ENCODE measurements at places on chromosomes 6 and 20.

GRCh38 chr6:118735320-118735719, 83.9 kb upstream of the CEP85L start:
- DNase-seq: no peak

GRCh38 chr20:11372876-11373790, 544.6 kb upstream of the BTBD3 start:
- no peak for DNase-seq

- DNase-seq: no peak
Measured at GRCh38 chr20:3164043-3164762, 4.5 kb upstream of the FASTKD5 start.

DNA sequence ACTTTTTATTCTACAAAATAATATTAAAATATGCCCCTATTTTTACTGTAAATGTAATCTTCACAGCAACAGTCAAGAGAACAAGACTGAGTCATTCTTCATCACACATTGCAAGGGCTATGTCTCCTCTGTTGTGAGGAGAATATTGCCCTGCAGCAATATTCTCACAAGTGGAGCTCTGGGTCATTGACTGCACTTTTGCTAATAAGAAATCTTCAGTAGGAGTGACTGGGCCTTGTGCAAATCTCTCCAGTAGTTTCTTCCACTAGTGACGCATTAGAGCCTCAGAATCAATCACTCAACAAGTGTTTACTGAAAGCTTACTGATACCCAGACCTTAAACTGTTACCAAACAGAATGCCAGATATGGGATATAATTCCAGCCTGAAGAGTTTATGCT, 49.1 kb downstream of the LAMA2 start:
- DNase-seq: no peak

DNA sequence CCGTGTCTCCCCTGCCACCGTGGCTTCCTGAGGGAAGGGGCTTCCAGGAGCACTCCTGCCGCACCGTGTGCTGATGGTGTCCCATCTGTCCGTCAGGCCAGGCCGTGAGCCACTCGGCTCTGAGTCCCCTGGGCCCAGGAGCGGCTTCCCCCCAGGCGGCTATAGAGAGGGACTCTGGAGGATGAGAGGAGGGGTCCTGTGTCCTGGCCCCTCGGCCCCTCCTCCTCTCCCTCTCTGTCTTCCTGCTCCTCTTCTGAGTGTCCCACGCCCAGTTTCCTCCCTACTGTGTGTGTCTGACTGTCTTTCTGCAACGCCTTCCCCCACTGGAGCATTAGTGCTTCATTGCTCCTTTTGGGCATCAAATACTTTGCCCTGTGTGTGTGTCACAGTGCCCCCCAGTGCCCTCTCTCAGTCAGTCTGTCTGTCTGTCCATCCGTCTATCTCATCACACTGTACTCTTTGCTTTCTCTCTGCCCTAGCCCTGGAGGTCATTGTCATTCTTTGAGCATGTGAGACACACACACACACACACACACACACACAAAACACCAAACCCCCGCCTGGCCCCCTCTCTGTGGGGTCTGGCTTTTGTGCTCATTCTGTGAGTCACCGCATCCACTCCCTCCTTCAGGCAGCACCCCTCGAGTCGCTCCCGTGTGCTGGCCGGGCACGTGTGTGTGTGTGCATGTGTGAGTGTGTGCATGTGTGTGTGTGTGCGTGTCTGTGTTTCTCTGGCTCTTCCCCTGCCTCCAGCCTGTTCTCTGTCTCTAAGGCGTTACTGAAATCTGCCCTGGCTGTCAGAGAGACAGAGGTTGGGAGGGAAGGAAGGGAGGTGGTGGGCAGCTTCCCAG, 71.9 kb downstream of the SRC start:
- DNase-seq: no peak

DNA sequence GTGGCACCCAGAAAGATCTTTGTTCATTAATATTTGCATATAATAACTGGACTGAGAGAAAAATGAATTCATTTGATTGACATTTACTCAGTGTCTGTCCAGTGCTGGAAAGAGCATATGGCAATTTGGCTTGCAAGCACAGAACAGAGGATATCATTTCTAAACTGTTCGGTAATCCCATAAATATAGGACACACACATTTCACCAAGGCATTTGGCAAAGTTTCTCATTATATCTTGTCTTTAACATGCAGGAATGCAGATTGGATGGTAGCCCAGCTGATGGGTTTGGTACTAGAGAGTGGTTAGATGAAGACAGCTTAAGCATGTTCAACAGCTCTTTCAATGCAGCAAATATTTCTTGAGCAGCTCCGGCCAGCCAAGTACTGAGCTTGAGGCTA, 259.2 kb downstream of the PRKN start:
- no peak for DNase-seq

- DNase-seq: no peak
Measured at GRCh38 chr6:20696676-20697075, 162.4 kb downstream of the CDKAL1 start.

- no peak for DNase-seq
Measured at GRCh38 chr20:58718121-58718563, 25.5 kb downstream of the NPEPL1 start.

- DNase-seq: no peak
Measured at GRCh38 chr20:45174434-45175364, at the start of gene PI3. Gene PI3 (plus strand): TSS chr20:45174902. CDS start chr20:45174923, 21 bp downstream.

- DNase-seq: no peak
Measured at GRCh38 chr6:143283887-143284645, 166.4 kb downstream of the ADAT2 start.

DNA sequence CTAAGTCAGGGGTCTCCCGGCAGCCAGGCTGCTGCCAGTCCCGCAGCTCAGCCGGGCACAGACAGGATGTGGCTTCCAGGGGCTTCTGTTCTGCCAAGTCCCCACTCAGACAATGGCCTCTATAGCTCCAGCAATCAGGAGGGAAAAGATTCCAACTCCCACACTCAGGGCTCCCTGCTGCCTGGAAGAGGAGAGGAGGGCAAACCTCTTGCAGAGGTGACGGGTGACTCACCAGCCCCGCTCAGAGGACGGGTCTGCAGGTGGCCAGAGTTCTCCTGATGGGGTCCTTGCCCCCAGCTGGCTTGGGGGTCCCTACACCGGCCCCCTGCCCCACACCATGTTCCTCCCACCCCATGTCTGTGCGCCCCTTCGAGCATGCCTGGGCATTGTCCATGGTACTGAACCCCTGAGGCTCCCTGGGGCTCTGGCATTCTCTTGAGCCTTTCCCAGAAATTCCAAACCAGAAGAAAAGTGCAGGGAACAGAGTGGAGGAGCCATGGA, 32.6 kb downstream of the NTSR1 start:
- no peak for DNase-seq

DNA sequence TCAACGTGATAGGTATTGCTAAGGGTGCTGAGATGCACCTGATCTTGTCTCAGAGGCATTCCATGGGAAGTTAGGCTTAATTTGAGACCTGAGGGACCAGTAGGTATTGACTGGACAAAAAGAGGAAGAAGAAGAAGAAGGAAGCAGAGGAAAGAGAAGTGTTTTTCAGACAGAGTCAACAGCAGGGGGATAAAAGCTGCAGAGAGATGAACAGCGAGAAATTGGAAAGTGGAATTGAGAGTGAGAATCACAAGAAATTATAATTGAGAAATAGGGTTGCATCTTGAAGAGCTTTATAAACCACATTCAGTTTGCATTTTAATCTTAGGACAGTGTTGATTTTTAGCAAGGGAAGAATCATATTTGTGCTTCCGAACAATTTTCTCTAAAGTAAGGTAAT, 254.0 kb downstream of the CD83 start:
- no peak for DNase-seq

- no peak for DNase-seq
Measured at GRCh38 chr6:148530394-148530953, 187.8 kb downstream of the SASH1 start.

Data from GM06990 (cell line).